ENCODE measurements at places on chromosomes 12 and 14.

GRCh38 chr12:32773691-32774090 lies 18.0 kb upstream of the YARS2 start:
- no peak for DNase-seq

DNA sequence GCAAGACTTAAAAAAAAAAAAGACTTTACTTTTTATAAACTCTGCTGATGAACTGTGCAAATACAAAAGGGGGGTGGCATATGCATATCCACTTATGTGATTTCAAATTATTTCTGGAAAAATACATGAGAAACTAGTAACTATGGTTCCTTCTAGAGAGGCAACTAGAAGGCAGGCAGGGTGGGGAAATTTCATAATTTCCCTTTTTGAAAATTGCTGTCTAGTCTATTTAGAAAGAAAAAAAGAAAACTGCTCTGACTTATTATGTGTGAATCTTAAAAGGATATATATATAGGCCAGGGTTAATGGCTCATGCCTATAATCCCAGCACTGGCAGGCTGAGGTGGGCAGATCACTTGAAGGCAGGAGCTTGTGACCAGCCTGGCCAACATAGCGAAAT lies 42.3 kb downstream of the ANAPC7 start:
- DNase-seq = no peak

GRCh38 chr12:51391283-51392123 lies at the start of gene GALNT6:
GALNT6 (minus strand) TSS chr12:51391406; CDS start chr12:51379781, 11,625 bp downstream.
- DNase-seq = peak; percentile 46

DNA sequence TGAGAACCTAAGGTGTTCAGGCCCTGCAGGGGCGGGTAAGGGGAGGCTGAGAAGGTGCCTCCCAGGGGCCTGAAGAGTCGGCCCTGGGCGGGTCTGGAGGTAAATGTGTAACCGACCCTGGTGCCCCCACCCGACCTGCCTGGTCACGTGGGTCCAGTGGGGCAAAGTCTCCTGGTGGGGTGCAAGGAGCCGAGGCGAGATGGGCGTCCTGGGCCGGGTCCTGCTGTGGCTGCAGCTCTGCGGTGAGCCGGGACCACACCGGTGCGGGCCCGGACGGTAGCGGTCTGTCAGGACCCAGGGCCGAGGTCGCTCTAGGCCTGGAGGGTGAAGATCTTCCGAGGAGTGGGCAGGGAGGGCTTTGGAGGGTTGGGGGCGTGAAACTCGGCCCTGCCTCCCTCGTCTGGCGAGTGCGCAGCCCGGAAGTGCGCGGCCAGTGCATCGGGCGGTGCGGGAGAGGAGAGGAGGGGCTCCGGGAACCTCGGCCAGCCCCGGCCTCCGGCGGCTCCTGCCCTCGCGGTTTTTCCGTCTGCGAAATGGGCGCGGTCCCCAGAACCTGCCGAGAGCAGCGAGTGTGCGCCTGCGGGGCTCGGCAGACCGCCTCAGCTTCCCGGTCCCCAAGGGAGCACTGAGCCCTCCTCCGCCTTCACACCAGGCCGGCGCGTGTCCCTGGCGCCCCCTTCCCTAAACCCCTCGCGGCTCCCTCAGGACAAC lies at the start of gene AMN:
AMN (plus strand) TSS at position 174 of the 711 bp plus-strand sequence; CDS start at position 200, 26 bp downstream.
- DNase-seq = no peak

DNA sequence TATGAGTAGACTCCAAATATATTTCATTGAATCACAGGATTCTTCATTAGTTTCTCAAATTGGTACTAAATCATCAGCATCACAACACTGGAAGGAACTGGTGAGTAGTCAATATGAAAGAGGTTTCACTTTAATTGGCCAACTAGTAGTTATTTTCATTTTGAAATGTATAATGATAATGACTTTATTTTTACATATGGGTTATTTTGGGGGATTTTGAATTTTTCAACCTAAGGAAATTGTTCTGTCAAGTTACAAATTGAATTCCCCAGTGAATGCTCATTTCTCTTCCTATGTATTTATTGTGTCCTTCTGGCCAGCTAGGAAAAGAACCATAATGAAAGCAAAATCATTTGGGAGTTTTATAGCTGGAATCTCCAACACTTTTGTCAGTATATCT lies 174.2 kb upstream of the ATP2B1 start:
- DNase-seq = no peak

DNA sequence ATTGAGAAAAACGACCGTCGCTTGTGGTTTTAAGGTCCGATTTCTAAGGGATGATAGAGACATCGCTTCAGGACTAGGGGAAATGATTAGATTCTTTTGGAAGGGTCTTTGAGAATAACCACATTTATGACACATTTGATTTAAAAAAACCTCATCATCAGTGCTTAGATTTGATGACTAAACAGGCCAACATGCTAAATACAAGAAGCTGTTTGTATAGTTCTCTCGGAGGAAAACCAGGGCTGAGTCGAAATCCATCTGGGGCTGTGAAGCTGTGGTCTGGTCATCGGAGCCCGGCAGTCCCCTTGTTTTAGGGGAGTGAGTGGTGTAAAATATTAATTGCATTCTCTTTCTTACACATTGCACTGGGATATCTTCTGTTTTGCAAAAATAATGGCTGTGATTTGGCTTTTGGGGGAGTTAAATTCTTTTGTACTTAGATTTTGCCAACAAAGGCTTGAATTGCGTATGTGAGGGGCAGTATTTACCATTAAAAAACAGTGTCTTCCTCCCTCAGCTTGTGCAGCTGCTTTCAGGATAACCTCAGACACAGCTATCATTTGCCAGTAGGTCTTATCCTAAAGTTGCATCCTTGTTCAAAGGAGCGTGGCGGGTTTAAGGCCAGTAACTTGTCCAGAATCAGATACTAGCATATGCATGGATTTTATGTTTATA lies 550 bp downstream of the GNG2 start:
- peak; percentile 23 for DNase-seq
